ENCODE measurements at places on chromosomes 1 and 21.

DNA sequence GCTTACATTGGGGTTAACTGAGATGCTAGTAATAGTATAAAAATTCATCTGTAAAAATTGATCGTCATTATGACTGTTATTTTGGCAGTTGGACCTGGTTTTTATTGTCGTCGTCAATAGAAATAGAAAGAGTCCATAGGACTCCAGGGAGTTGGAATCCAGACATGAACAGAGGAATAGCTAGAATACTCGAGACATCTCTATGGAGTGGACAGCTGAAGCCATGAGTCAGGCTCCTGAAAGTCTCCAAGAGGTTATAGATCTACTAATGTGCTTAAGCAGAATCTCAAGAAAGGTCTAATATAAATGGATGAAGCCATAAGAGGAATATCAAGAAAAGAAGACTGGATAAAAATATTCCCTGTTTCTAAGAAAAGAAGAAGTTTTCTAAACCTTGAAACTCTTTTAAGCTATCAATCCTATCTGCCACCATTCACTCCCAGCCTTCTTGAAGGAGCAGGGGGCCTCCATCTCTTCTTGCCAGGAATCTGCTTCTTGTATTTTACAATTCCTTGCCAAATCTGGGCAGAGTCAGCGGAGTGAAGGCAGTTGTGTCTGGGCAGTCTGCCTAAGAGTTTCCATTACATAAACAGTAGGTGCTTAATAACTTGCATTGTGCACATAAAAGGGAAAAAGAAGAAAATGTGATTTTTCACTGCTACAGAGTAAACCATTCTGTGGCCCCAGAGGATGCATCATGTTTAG is 163.3 kb downstream of the ST6GALNAC5 start:
- no peak for DNase-seq

DNA sequence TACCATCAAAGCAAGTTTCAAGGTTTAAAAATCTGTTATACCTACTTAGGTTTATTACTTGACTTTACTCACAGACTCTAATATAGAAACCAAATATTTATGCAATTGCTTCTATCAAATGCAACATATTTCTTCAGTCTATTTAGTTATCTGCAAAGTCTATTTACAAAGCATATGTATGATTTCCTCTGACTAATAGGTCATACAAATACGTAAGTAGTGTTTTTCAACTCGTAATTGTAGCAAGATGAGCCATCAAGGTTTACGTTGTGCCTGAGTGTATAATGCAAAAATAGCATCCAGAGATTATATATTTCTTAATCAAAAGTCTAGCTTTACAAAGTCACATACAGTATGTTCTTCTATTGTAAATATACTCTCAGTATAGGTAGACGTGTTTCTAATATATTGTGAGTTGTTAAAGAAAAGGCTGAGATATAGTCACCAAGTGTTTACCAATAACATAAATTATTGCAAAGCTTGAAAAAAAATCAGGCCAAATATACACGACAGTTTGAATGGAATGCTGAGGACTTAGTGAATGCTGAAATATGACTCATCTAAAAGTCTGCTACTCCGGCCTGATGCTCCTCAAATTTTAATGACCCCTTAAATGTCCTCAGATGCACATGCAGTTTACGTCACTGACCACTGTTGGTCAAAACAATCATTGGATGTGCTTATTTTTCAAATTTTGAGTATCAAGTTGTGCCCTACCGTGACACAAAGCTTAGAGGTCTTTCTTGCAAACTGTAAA is 48.4 kb downstream of the ADAMTS5 start:
- no peak for DNase-seq

DNA sequence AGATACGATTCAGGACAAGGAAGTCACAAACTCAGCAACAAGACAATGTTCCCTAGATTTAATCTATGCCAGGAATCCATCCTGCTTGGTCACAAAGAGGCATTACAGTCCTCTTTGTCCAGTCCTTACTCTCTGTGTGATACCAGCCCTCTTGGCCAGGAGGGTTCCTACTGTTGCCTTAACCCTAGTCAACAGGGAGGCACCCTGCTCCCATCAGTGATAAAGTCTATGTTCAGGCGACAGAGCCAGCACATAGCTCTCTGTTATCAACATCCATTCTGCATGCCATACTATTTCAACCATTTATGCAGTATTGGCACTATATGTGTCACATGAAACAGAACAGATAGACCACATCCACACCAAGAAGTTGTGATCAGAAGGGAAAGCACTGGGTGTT is 4.4 kb upstream of the NPL start:
- no peak for DNase-seq

- no peak for DNase-seq
Observed at GRCh38 chr1:184199036-184199435, 147.5 kb downstream of the TSEN15 start.

- DNase-seq: no peak
Observed at GRCh38 chr1:118890851-118891384, 97.2 kb downstream of the TBX15 start.
